ENCODE measurements at places on chromosomes 12 and 14.

- DNase-seq = no peak
Measured at GRCh38 chr12:774051-774614, 21.8 kb downstream of the WNK1 start.

DNA sequence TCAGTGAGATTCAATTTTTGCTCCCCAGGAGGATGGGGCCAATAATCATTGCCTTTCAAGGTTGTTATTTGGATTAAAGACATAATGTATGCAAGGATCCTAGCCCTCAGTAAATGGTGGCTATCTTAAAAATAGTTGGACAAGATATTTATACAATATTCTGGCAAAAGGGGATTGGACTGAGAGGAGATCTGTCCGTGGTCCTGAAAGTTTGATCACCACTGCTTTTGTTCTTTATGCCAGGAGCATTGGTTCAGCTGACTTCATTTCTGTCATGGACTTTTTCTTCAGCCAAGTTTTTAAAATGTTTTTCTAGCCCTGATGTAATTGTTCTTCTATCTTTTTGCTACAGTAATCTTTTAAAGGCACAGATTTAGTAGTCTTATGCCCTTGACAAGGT lies 70.2 kb upstream of the TCL1A start:
- no peak for DNase-seq

DNA sequence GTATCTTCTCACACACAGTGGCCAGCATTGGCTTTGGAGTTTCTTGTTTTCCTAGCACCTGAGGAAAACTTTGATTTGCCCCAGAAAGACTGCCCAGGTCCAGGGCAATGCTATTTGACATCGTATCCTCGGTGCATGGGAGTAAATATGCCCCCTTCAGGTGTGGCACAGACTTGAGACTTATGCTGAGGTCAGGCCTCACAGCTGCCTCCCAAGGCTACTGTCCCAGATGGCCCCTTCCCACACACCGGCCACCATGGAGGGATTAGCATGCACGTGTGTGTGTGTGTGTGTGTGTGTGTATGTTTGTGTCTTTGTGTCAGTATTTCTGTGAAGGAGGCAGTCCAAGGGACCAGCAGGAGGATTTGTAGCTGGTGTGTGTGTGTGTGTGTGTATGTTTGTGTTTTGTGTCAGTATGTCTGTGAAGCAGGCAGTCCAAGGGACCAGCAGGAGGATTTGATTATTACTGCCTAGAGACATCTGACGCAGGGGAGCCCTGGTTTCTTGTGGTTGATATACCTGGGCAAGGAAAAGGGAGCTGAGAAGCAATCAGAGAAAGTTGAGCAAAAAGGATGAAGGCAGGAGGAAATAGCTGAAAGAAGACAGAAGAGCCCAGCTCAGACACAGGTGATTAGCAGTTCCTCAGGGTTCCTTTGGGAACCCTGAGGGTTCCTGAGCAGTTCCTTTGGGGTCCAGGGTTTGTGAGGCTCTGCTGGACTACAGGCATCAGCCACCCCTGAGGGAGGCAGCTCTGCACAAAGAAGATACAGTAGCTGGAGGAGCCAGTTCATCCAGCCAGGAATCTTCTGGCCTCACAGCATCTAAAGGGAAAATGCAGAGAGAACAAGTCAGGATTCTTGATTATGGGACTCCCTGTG lies 42.2 kb downstream of the COX16 start:
- DNase-seq = no peak

- DNase-seq = no peak
Measured at GRCh38 chr14:23351681-23352505, 794 bp downstream of the SLC22A17 start.

DNA sequence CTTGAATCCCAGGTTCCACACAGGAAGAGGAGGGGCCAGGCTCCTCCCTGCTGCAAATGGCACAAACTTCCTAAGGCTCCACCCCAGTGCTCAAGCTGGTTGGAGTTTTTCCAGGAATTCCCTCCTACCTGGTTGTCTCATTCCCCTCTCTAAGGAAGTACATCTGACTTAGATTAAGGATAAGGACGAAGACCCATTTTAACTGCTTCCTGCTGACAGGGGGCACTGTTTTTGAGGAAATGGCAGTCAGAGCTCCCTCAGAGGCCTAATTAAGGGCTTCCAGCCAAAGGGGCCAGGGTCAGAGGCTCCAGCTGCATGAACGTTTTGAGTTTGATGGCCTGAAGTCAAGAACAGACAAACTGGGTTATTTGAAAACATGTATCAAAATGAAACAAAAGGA lies 1084.7 kb downstream of the SLC6A15 start:
- DNase-seq = no peak

- no peak for DNase-seq
Measured at GRCh38 chr14:21987937-21988336, 314.3 kb upstream of the OR4E1 start.

DNA sequence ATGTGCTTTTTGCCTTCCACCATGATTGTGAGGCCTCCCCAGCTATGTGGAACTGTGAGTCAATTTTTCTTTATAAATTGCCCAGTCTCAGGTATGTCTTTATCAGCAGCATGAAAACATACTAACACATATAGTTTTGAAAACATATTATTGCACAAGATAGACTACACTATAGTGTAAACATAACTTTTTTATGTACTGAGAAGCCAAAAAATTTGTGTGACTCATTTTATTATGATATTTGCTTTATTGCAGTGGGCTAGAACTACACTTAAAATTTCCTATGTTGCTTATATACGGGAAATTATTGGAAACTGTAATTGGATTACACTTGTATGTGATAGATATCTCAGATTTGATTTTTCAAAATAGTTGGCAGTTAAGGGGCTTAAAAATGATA lies 885.5 kb upstream of the FBXO33 start:
- no peak for DNase-seq
